HCT116 (cell line): ENCODE measurements at places on chromosomes 1 and 21.

DNA sequence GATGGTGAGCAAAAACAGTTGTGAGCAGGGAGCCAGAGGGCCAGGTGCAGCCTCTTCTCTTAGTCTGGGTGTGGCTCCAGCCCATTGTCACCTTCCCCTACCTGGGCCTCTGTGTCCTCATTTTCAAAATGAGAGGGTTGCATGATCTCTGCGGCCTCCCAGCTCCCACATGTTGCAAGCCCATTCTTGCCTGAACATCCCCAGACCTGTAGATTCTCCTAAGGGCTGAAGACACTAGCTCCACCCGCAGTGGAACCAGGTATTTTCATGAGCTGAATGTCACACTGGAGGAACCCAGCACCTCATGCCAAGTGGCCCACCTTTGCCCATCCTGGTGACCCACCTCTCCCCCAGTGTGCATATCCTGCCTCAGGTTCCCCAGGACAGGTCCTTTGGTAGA lies 12.3 kb downstream of the IKBKE start:
- no peak for DNase-seq

- no peak for DNase-seq
Measured at GRCh38 chr1:27403065-27403726, 10.8 kb downstream of the GPR3 start.

DNA sequence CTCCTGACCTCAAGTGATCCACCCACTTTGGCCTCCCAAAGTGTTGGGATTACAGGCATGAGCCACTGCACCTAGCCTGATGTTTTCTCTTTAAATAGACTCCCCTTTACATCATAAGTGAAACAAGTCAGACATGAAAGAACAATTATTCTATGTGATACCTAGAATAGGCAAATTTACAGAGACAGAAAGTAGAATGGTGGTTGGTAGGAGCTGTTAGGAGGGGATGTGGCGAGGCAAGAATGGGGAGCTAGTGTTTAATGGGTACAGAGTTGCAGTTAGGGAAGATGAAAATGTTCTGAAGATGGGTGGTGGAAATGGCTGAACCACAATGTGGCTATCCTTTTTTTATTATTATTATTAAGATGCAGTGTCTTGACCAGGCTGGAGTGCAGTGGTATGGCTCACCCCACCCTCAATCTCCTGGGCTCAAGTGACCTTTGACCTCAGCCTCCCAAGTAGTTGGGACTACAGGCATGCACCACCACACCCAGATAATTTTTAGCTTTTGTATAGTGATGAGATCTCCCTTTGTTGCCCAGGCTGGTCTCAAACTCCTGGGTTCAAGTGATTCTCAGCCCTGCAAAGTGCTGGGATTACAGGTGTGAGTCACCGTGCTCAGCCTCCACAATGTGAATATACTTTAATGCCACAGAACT lies 28.4 kb downstream of the ELF3 start:
- DNase-seq = no peak

GRCh38 chr1:44743211-44743610 lies 3.6 kb downstream of the KIF2C start:
- no peak for DNase-seq

- no peak for DNase-seq
Measured at GRCh38 chr1:163063143-163063542, 6.0 kb upstream of the RGS4 start.
